8988T (cell line): ENCODE measurements at places on chromosomes 3 and 15.

DNA sequence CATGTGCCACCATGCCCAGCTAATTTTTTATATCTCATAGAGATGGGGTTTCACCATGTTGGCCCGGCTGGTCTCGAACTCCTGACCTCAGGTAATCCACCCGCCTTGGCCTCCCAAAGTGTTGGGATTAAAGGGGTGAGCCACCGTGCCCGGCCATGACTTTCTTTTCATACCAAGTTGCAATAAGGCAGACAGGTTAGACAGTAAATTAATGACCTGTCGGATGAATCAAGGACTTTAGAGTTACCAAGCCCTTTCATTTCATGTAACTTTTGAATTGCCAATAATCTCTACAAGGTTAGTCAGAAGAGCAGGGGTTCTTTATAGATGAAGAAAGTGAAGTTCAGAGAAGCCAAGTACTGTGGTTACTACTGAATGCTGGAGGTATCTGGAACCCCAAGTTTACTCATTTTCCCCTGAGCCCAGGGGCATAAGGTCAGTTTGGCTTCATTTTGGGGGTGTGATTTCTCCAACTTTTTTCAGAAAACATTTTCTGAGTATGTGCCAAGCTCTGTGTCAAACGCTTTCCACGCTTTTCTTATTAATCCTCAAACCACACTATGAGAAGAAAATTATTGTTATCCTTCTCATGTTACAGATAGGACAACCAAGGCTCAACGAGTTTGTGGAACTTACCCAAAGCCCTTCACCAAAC lies 11.9 kb downstream of the PRICKLE2 start:
- no peak for DNase-seq

DNA sequence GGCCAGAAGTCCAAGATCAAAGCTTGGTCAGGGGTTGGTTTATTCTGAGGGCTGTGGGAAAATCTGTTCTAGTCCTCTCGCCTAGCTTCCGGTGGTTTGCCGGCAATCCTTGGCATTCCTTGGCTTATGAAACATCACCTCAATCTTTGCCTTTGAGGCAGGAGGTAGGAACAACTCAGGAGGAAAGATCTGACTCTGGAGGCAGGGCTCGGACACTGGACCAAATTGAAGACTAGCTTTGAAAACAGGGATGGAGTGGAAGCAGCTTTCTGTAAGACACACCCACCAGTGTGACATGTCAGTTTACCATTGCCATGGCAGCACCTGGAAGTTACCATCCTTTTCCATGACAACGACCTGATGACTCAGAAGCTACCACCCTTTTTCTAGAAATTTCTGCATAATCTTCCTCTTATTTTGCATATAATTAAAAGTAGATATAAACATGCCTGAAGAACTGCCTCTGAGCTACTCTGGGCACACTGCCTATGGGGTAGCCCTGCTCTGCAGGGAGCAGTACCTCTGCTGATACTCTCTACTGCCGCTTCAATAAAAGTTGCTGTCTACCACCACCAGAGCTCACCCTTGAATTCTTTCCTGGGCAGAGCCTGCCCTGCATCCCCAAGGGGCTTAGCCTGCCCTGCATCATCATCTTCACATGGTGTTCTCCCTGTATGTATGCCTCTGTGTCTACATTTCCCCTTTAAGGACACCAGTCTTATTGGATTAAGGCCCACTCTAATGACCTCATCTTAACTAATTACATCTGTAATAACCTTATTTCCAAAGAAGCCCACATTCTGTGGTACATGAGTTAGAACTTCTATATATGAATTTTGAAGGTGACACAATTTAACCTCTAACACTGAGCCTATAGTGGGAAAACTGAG lies 38.3 kb upstream of the TM4SF4 start:
- DNase-seq: no peak

GRCh38 chr15:78358102-78358870 lies 18.1 kb downstream of the CRABP1 start:
- no peak for DNase-seq

- DNase-seq: no peak
Observed at GRCh38 chr3:46348823-46349482, 5.0 kb upstream of the CCR2 start.

DNA sequence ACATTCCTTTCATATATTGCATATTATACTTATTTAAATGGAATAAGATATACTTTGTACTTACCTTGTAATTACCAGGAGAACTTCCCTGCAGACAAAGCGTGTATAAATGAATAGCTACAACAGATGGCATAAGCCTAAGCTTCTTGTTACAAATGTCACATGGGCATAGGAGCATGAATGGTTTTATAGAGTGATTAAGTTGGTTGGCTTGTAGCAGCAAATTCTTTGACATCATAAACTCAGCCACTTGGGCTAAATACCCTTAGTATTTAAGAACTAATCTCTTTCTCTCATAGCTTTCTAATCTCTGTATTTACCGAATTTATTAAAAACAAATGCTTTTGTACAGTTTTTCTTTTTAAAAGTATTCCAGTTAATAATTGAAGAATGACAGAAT lies at the start of gene UBAP1L:
Gene UBAP1L, minus strand, starts transcription at position 115 of the 400 bp plus-strand sequence. CDS start 8,985 bp downstream, outside the sequence.
- no peak for DNase-seq

- no peak for DNase-seq
Observed at GRCh38 chr15:44311136-44311535, 22.6 kb downstream of the GOLM2 start.

DNA sequence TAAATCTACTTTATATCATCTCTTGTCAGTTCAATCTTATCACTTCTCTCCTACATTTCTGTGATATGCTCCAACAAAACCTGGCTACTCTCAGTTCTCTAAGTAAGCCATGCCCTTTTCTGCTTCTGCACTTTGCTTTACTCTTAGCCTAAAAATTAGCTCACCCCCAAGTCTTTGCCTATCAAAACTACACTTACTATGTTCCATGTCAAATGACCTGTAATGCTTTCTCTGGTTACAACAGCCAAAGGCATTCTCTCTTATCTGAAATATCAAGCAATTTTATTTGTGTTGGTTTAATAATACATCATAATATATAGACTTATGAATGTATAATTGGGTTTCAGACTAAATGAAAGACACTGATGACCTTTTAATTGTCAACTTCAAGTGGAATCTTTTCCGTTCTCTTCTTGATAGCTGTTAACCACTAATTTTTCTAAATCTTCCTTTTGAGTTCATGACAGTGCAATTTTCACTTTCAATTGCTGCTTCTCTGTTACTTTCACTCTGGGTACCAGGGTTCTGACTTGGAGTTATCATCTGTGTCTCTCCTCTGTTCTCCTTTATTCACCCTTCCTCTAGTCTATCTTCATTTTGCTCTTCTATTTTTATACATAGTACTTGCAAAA lies 619.0 kb upstream of the GOLIM4 start:
- no peak for DNase-seq
